CD4-positive, alpha-beta T cell (primary cell): ENCODE measurements at places on chromosomes 16 and 17. TPM values are rescaled to one million over a fixed set of nuclear protein-coding genes. Genes with fewer than 3 reads are reported as not detected.

The DOC2A gene
- total RNA-seq = 0.14 TPM

The GPR142 gene
- not detected for total RNA-seq

The CA5A gene
- not detected for total RNA-seq

The WNK4 gene
- total RNA-seq = 0.42 TPM

The CAPNS2 gene
- not detected for total RNA-seq
